ENCODE measurements at places on chromosomes 6 and 20. TPM values are rescaled to one million over a fixed set of nuclear protein-coding genes. Genes with fewer than 3 reads are reported as not detected.

GRCh38 chr6:4698901-4699659 lies 77.1 kb upstream of the CDYL start:
- DNase-seq: no peak

- DNase-seq: no peak
Observed at GRCh38 chr6:82015526-82015925, 232.0 kb downstream of the IBTK start.

- DNase-seq: no peak
Observed at GRCh38 chr6:44539701-44540355, 152.3 kb downstream of the CDC5L start.

GRCh38 chr6:96156425-96156824 lies 140.7 kb downstream of the FUT9 start:
- no peak for DNase-seq

DNA sequence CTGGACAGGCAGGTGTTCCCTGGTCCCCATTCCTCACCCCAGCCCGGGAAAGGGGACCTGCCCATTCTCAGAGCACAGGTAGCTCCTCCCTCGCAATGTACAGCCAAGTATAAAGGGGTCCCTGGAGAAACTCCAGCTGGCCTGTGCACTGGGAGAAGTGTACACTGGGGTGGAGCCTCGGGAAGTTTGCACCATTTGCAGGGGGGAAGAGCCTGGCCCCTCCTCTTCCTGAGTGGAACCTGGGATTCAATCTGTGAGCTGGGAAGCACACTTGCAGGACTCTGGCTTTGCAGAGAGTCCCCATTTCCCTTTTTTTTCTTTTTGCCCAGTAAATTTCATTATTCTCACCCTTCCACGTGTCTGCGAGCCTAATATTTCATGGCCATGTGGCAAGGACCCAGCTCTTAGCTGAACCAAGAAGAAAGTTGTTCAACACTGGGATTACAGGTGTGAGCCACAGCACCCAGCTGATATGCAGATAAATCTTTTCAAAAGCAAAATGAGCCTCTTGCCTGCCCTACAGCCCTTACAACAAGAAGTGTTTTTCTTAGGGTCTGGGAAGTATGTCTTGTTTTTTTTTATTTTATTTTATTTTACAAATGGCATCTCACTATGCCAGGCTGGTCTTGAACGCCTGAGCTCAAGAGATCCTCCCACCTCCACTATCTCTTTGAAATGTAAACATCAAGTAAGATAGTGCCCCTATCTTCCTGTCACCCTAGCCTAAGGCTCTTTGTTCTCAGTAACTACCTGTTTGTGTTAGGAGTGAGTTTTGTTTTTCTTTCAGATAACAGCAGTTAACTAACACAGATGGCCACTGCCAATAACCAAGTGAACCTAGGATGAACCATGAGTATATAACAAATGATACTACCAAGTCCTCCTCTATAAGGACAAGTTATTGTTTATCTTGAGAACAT lies 9.3 kb upstream of the RNGTT start:
- no peak for DNase-seq

Gene ZNF343
- 8.6 TPM for total RNA-seq

Gene BEND6
- total RNA-seq: 0.95 TPM
